ENCODE measurements at places on chromosomes 7 and 10. TPM values are rescaled to one million over a fixed set of nuclear protein-coding genes. Genes with fewer than 3 reads are reported as not detected.

DNA sequence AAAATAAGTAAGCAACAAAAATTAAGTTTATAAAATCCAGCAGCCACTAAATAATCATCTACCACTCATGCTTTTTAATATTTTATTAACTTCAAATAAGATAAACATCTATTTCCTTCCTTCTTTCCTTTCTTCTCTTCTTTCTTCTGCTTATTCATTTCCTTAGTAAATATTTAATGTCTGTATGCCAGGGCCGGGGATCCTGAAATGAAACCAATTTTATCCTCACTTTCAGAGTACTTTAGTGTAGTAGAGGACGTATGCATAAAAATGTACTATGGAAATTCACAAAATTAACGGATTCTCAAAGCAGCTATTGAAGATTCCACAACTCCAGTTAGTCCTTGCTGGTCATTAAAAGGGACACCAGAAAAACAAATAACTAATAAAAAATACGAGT lies 224.7 kb downstream of the VTI1A start:
- no peak for DNase-seq

DNA sequence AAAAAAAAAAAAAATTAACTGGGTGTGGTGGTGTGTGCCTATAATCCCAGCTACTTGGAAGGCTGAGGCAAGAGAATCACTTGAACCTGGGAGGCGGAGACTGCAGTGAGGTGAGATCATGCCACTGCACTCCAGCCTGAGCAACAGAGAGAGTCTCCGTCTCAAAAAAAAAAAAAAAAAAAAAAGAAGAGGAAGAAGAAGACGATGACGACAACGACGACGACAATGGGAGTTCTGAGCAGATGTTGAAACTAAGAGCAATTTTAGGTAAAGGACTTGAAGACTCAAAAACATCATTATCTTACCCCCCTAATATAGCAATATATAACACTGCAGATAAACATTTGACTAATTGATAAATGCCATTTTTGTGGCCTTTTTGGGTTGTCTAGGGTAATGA lies 39.5 kb upstream of the PPP1R17 start:
- DNase-seq = no peak

- DNase-seq = peak; percentile 20
These were observed 113.7 kb downstream of the CDK14 start for GRCh38 chr7:90709501-90710465.

GRCh38 chr7:49791088-49791741 lies 17.8 kb downstream of the VWC2 start:
- peak; percentile 50 for DNase-seq

DNA sequence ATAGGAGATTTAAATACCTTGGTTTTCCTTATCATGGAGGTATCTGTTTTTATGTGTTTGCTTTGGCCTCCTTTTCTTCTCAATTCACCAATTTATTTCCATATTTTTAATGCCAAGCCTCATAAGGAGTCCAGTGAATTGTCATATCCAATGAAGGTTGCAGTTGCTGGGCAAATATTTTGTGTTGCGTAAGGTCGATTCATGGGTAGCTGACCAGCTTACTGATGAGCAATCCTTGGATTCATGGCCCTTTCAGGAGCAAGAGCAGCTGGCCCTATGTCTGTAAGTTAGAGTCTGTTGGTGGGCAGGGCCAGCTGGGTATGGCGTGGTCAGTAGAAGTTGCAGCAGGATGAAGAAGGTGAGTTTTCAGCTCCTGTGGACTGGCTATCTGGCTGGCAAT lies 182.9 kb downstream of the PFKFB3 start:
- DNase-seq = peak; percentile 18

The ORAI2 gene
- total RNA-seq = 25.9 TPM

DNA sequence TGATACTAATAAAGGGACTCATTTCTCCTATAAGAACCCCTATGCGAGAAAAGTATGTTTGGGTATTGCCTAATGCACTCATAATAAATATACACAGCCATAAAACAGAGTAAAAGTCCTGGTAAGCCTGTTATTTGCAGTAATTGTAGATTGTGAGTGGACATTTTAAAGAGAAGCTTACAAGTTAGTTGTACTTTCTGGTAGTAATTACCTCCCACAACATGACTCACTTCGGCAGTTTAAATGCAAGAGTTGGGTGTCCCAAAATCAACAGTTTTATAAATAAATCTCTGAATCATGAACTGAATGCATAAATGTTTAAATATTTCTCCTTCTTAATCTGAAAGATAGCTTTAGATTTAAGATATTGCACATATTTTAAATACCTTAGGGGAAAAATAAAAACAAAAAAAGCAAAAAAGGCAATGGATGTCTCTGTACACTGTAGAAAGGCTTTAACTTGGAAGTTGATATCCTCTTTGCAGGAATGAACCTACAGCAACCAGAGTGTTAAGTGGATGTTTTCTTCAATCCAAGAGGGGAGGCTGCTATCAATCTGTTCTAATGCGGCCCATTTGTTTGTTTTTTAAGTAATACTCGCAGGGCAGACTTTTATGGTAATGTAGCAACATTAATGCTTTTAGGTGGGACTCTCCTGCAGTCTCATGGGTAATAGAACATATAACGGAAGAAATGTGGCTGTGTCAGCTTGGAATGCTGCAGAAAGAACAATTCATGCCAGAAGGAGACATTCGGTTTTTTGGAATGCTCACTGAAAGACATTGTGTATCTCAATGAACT lies 57.3 kb upstream of the ZEB1 start:
- peak; percentile 25 for DNase-seq

DNA sequence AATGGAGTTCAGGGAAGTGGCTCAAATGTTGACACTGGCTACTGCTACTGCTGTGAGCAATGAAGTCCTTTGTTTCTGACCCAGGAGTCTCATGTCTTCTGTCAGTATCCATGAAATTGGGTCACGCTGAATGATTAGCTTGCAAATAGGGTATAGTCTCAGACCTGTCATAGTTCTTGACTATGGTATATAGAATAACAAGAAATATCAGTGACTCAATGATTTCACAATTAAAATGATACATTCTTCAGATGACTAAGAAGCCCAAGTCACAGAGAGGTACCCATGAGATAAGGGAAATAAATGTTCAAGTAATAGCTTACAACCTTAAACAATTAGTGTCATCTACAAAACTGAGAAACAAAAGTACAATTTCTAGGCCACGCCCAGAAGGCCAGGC lies 89.3 kb downstream of the LYZL2 start:
- DNase-seq = no peak

The SMKR1 gene
- 0.88 TPM for total RNA-seq

- no peak for DNase-seq
These were observed 63.6 kb downstream of the C10orf67 start for GRCh38 chr10:23281044-23281433.

- no peak for DNase-seq
These were observed 78.9 kb downstream of the FOXL3 start for GRCh38 chr7:368651-369475.

The MRPS24 gene
- 72.4 TPM for total RNA-seq

- DNase-seq = peak; percentile 18
These were observed 7.5 kb upstream of the DNAJC1 start for GRCh38 chr10:22010973-22011408.

The HTR5A gene
- total RNA-seq = not detected

- no peak for DNase-seq
These were observed 167.0 kb upstream of the PITRM1 start for GRCh38 chr10:3339531-3339950.

- DNase-seq = peak; percentile 55
These were observed 1.1 kb downstream of the RADIL start for GRCh38 chr7:4882169-4883032.

The RAPGEF5 gene
- 14.5 TPM for total RNA-seq

DNA sequence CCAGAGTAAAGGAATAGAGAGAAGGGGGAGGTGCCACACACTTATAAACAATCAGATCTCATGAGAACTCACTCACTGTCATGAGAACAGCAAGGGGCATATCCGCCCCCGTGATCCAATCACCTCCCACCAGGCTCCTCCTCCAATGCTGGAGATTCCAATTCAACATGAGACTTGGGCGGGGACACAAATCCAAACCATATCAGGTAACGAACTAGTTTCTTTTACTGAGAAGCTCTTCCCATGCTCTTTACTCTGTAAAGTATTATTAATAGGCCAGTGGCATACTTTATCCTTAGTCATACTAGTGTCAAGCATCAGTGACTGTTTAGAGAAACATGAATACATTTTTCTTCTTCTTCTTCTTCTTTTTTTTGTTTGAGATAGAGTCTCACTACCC lies 39.4 kb upstream of the ZNF488 start:
- no peak for DNase-seq

GRCh38 chr10:126177417-126178030 lies 210.8 kb downstream of the ADAM12 start:
- no peak for DNase-seq

- DNase-seq = no peak
These were observed 350.8 kb upstream of the BMPER start for GRCh38 chr7:33554576-33554975.

All from hepatocyte (in vitro differentiated cells).